ENCODE measurements at places on chromosomes 13 and 19. TPM values are rescaled to one million over a fixed set of nuclear protein-coding genes. Genes with fewer than 3 reads are reported as not detected.

GRCh38 chr13:46178143-46178542 lies 3.8 kb downstream of the LCP1 start:
- DNase-seq: no peak

The PLVAP gene
- not detected for total RNA-seq

DNA sequence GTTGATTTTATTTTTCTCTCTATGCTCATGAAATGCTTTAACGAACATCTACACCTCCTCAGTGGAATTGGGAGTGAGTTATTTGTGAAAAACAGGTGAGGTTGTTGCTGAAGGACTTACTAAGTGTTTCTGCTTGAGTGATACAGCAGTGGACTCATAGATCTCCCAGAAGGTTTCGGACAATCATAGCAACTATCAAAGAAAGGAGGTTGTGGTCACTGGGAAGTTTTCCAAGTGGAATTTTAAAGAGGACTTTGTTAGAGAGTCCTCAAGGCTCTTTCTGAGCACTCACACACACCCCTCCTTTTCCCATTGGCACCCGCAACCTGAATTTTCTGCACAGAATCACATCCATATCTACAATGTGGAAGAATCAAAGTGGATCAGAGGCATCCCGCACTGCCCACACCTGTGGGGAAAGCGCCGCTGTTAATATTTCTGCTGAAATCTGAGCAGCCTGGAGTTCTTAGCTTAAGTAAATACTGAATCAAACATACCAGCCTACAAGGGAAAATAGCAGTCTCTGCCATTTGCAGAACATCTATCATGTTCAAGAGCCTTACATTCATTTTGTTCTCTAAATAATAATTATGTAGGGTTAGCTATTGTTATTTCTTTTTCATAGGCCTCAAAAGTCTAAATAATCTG lies 719.4 kb downstream of the DIAPH3 start:
- no peak for DNase-seq

The ZNF528 gene
- total RNA-seq: 7.9 TPM

GRCh38 chr19:6417713-6418561 lies 6.7 kb downstream of the KHSRP start:
- no peak for DNase-seq

DNA sequence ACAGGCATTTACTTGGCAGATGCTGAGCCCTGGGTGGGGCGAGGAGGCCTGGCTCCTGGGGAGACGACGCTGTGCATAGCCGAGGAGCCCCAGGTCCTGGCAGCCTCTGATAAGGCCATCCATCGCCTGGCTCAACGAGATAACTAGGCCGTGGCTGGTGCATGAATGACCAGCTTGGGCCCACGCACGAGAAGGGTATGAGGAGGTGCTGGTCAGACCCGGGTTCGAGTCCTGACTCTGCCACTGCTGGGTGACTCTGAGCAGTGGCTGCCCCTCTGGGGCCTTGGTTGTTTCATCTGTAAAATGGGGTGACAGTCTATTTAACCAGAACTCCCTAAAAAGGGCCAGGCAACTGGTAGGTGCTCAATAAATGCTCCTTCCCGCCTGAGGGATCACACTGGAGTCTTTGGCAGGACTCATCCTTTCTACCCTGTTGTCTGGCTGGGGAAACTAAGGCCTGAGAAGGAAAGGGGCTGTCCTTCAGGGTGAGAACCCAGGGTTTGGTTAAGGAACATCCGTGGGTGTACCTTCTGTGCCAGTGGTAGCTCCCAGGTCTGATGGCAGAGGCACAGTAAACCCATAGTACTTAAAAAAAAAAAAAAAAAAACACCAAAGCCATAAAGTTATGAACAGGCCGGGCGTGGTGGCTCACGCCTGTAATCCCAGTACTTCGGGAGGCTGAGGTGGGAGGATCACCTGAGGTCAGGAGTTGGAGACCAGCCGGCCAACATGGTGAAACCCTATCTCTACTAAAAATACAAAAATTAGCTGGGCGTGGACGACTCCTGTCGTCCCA lies 8.1 kb upstream of the ARRDC2 start:
- no peak for DNase-seq

GRCh38 chr13:37485756-37486155 lies 112.8 kb downstream of the POSTN start:
- no peak for DNase-seq

The CNN1 gene
- total RNA-seq: not detected
